ENCODE measurements at places on chromosomes 5 and 9.
A peak's percentile ranks its signal among the peaks of the same experiment; 100 is the strongest.

DNA sequence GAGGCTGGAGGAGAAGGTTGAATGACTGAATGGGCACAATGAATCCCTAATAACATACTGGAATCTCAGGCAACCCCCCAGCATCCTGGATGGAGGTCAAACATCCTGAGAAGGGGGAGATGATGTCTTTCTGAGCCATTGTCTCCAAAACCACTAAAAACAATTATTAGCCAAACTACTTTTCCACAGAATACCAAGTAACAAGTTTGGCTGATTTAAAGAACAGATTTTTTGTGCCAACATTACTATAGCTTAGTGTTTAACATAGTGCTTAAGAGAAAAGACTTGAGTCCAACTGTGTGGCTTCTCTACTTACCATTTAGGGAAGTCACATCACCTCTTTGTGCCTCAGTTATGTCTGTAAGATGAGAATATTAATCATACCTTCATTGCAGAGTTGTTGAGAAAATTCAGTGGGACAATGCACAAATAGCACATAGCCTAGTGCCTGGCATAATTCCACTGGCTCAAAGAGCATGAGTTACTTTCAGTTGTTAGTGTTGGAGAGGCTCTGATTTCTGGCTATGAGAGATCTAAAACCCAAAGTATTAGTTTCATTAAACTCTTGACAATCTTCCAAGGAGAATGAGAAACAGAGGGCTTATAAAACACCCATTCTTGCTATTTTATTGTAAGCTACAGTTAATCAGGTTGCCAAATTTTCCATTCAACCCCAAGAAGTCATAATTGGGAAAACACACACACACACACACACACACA lies 111.3 kb upstream of the NR3C1 start:
- DNase-seq = no peak
- H3K4me1 ChIP-seq = peaks cover 4% of the 10 kb centered on the region
- no peak overlapping the region for H3K27ac ChIP-seq

DNA sequence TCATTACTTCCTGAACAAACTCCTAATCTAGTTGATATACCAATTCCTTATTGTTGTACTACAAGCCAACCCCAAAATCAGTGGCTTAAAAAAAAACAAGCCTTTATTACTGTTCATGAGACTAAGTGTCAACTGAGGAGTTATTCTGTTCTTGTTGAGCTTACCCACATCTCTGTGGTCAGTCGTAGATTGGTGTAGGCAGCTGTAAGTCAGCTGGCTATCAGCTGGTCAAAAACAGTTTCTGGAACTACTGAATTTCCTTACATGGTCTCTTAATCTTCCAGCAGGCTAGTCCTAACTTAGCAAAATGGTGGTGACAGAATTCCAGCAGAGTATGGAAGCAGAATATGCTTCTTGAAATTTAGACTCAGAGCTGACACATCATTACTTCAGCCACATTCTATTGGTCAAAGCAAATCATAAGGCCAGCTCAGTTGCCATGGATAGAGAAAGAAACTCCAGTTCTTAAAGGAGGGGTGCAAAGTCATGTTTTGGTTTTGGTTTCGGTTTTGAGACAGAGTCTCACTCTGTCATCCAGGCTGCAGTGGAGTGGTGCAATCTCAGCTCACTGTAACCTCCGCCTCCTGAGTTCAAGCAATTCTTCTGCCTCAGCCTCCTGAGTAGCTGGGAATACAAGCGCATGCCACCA lies 386.1 kb upstream of the MPDZ start:
- no peak for DNase-seq
- no peaks in the 10 kb centered on the region for H3K27me3 ChIP-seq
- H3K27ac ChIP-seq = no peak overlapping the region
- no peaks in the 10 kb centered on the region for H3K36me3 ChIP-seq
- H3K4me1 ChIP-seq = no peaks in the 10 kb centered on the region
- no peak overlapping the region for H3K4me3 ChIP-seq

DNA sequence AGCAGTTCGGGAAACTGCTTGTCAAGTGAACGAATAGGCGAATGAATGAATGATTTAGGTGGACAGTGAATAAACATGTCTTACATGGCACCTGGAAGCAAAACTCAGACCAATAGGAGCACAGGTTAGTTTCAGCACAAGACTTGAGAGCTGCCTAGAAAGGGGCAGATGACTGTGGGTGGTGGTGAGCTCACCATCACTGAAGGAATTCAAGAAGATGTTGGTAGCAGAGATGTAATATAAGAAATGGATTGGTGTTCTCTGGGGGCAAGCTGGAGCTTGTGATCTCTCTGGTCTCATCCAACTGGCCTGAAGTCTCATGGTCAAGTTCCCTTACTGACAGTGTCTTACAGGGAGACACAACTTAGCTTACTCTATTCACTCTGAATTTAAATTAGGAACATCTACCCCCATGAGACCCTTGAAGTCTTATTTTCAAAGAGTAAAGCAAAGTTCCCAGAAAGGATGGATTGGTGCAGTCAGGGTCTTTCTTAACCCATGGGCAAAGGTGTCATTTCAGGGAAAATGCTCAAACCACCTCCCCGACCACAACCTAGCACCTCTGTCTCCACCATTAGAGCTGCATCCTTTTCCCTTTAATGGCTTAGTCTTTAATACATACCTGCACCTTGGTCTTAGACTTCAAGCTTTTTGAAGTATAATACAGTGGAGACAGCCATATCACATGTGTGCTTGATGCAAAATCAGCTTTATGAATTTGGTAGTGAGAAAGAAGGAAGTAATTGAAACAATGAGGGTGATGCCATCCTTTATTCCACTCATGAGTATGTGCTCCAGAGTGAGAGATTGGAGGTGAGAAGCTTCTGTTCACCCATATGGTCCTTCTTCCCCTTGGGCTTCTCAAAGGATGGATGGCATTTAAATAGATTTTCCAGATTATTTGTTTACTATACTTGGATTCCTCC lies 5.1 kb downstream of the LCP2 start:
- peaks cover 96% of the 10 kb centered on the region for H3K36me3 ChIP-seq
- H3K27ac ChIP-seq = peak overlapping the region; percentile 97
- H3K27me3 ChIP-seq = no peaks in the 10 kb centered on the region
- no peak for DNase-seq
- peaks cover 74% of the 10 kb centered on the region for H3K4me1 ChIP-seq
- peak overlapping the region; percentile 88 for H3K4me3 ChIP-seq

GRCh38 chr9:87713278-87713987 lies 12.5 kb upstream of the CTSL start:
- peak; percentile 75 for DNase-seq
- H3K27me3 ChIP-seq = peaks cover 4% of the 10 kb centered on the region
- H3K4me1 ChIP-seq = peaks cover 46% of the 10 kb centered on the region
- H3K27ac ChIP-seq = peak overlapping the region; percentile 5
- H3K36me3 ChIP-seq = no peaks in the 10 kb centered on the region
- H3K4me3 ChIP-seq = no peak overlapping the region

- H3K27ac ChIP-seq = peak overlapping the region; percentile 94
- DNase-seq = peak; percentile 18
Measured at GRCh38 chr5:81749192-81749560, 1.7 kb downstream of the SSBP2 start.

DNA sequence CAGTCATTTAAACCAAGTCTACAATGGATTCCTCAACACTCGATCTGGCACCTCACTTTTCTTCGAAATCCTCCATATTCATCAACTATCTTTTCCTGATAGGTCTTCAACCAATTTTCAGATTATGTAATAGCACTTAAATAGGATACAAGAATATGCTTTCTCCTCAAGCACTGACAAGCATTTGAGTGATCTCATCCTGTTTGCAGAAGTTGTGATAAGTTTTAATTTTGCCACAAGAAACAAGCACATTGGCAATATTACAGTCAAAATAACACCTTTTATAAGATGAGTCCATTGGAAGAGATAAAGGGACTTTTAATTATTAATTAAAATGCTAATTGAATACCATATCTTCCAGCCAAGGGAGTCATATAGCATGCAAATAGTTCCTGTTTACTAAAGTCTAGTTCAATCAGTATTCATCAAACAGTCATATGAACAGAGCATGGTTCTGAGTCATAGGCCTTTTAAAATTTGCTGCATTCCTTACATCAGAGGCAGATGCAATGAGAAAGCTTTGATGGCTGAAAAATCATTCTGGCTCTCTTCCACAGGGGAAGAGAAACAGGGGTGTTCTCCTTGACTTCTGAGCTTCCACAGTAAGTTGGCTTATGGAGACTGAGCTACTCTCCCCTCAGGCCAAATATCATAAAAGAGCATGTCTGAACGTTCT lies 32.7 kb upstream of the ZCCHC9 start:
- no peak for DNase-seq
- H3K27me3 ChIP-seq = no peaks in the 10 kb centered on the region
- peaks cover 21% of the 10 kb centered on the region for H3K36me3 ChIP-seq
- H3K27ac ChIP-seq = no peak overlapping the region
